ENCODE measurements at places on chromosomes 6 and 20. TPM values are rescaled to one million over a fixed set of nuclear protein-coding genes. Genes with fewer than 3 reads are reported as not detected.

- no peaks in the 10 kb centered on the region for H3K36me3 ChIP-seq
- H3K27me3 ChIP-seq, result peaks cover 20% of the 10 kb centered on the region
- DNase-seq, result no peak
- H3K4me1 ChIP-seq, result no peaks in the 10 kb centered on the region
Observed at GRCh38 chr20:62437496-62437895, 10.2 kb upstream of the RBBP8NL start.

DNA sequence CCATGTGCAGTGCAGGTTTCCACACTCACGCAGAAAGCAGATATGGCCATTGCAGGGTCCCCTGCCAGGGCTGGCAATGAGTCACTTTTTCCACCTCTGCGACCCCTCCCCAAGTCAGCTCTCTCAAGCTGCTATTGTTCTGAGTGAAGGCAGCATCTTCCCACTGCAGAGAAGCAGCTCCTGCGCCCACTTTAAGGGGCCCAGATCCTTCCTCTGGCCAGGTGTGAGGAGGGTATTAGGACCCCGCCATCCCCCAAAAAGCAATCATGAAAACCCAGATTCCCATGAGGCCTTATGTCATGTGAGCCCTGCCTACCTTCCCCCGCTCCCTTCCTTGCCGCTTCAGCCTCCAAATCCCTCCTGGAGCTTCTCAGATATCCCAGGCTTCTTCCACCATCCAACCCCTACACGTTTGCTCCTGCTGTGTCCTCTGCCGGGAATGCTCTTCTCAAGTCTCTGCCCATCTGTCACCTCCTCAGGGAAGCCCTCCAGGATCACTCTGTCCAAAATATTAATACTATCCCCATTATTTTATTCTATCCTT is 220.3 kb downstream of the NFATC2 start:
- no peak overlapping the region for H3K4me3 ChIP-seq
- no peak overlapping the region for H3K27ac ChIP-seq
- DNase-seq, result no peak
- no peaks in the 10 kb centered on the region for H3K36me3 ChIP-seq
- H3K4me1 ChIP-seq, result no peaks in the 10 kb centered on the region

DNA sequence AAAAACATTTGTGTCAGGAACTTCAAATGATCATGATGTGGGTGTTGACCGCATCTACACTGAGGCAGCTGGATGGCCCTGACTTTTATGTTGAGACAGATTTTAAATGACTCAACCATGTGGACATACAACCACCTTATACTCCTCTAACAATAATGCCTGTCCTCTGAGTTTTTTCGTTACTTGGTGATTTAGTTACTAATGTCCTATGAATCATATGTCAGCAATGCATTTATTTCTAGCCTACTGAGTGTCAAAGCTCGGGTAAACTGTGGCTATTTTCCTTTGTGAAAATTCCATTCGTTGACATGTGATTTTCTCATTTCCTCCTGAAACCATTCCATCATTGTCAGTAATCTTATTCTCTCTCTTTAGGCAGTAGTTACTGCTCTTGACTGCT is 38.9 kb upstream of the NKX2-4 start:
- H3K27me3 ChIP-seq, result peaks cover 30% of the 10 kb centered on the region
- no peak for DNase-seq
- H3K36me3 ChIP-seq, result no peaks in the 10 kb centered on the region
- no peaks in the 10 kb centered on the region for H3K4me1 ChIP-seq

GRCh38 chr20:1334761-1335160 is 5.8 kb upstream of the SDCBP2 start:
- peak overlapping the region; percentile 5 for H3K27ac ChIP-seq
- H3K4me3 ChIP-seq, result no peak overlapping the region
- H3K27me3 ChIP-seq, result no peaks in the 10 kb centered on the region
- H3K4me1 ChIP-seq, result peaks cover 42% of the 10 kb centered on the region

GRCh38 chr20:49671433-49671832 is 42.2 kb downstream of the B4GALT5 start:
- H3K4me3 ChIP-seq, result no peak overlapping the region
- no peaks in the 10 kb centered on the region for H3K27me3 ChIP-seq
- peaks cover 68% of the 10 kb centered on the region for H3K4me1 ChIP-seq
- no peak overlapping the region for H3K27ac ChIP-seq
- no peak for DNase-seq

- H3K4me1 ChIP-seq, result no peaks in the 10 kb centered on the region
- no peaks in the 10 kb centered on the region for H3K27me3 ChIP-seq
- H3K36me3 ChIP-seq, result no peaks in the 10 kb centered on the region
- no peak for DNase-seq
Observed at GRCh38 chr20:7240490-7240889, 473.0 kb downstream of the BMP2 start.

Gene NT5E
- total RNA-seq, result 7.2 TPM

Gene MAP1LC3A
- 2.7 TPM for total RNA-seq

Gene PI3
- not detected for total RNA-seq

Gene TFAP2C
- total RNA-seq, result not detected

Gene HAO1
- total RNA-seq, result not detected

Gene RAET1L
- not detected for total RNA-seq

Gene TLDC2
- not detected for total RNA-seq

Data from activated CD4-positive, alpha-beta T cell treated with anti-CD3 and anti-CD28 coated beads, Interleukin-2, amount 10 ng/mL, durations not matched to agents 7 days and 5 days (primary cell).